ENCODE measurements at places on chromosomes 16 and 17.

DNA sequence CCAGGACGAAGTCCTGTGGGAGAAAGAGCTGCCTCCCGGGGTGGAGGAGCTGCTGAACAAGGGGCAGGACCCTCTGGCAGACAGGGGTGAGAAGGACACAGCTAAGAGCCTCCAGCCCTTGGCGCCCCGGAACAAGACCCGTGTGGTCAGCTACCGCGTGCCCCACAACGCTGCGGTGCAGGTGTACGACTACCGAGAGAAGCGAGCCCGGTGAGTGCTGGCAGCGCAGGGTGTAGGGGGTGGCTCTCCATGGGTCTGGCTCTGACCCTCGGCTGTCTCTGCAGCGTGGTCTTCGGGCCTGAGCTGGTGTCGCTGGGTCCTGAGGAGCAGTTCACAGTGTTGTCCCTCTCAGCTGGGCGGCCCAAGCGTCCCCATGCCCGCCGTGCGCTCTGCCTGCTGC lies 21.4 kb downstream of the MVP start:
- no peaks in the 10 kb centered on the region for H3K4me1 ChIP-seq
- H3K4me3 ChIP-seq: no peak overlapping the region
- no peaks in the 10 kb centered on the region for H3K27me3 ChIP-seq

DNA sequence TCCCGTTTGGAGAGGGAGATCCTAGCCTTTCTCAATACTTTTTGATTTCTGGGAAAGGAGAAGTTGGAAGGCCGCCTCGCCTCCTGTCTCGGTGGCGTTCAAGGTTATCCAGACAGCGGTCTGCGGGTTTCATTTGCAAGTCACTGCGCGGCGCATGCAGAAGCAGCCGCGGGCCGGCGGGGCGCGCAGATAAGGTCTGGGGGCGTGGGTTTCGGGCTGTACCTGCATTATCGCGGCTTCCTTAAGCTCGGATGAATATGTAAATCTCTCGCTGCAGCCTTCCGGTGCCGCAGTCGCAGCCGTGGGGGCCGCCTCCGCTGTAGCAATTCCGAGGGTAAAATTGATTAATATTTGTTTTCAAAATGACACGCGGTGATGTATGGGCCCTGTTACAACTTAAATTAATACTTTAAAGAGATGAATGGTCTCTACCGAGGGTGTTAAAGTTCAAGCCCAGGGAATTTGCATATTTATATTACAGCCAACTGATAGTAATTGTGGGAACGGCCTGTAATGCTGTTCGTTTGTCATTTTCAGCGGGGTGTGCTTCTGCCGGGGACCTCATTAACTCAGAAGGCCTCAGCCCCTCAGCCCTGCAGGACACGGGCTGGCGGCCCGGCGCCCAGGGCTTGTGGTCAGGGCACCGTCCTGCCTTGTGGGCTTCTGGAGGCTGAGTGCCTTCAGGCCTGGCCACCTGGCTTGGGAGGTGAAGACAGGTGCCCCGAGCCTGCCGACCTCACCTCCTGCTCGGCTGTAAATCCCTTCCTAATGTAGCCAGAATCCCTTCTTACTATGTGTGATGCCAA lies 99.4 kb downstream of the CYLD start:
- no peak overlapping the region for H3K27ac ChIP-seq
- 0 out of 2 replicates have a peak, but pooled peaks cover 3% of the 10 kb centered on the region for H3K4me1 ChIP-seq
- H3K27me3 ChIP-seq: 0 out of 2 replicates have a peak, but pooled peaks cover 6% of the 10 kb centered on the region
- no peaks in the 10 kb centered on the region for H3K36me3 ChIP-seq
- peak overlapping the region; percentile 47 for H3K4me3 ChIP-seq

GRCh38 chr16:77971306-77972061 lies 50.9 kb upstream of the CLEC3A start:
- H3K4me3 ChIP-seq: no peak overlapping the region
- peak; percentile 96 for DNase-seq
- H3K36me3 ChIP-seq: no peaks in the 10 kb centered on the region
- no peak overlapping the region for H3K27ac ChIP-seq

DNA sequence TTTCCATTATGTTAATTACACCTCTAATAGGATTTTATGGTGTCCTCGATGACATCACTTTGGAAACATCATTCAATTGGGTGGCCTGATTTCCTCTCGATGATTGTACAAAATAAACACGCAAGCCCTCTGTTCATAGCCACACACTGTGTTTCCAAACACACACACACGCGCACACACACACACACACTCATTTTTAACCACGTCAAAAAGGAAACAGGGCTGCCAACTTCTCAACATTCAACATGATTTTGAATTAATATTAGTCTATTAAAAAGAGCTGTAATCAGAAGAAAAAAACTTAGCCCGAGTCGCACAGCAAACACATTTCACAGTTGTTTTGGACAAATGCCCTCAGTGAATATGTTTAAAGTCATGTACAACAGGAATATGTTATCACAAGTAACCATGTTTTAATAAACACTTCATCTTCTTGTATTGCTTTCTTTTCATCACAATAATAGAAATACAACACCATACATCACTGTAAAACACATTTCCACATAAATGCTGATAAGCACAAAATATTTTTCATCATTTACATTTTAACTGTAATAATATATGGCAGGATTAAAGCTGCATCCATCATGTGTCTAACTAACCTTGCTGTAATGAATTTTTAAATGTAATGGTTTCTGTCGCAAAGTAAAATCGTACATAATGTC lies 219.1 kb upstream of the IRX3 start:
- peaks cover 32% of the 10 kb centered on the region for H3K4me1 ChIP-seq
- H3K4me3 ChIP-seq: no peak overlapping the region
- H3K36me3 ChIP-seq: no peaks in the 10 kb centered on the region
- H3K27ac ChIP-seq: no peak overlapping the region
- H3K27me3 ChIP-seq: no peaks in the 10 kb centered on the region

DNA sequence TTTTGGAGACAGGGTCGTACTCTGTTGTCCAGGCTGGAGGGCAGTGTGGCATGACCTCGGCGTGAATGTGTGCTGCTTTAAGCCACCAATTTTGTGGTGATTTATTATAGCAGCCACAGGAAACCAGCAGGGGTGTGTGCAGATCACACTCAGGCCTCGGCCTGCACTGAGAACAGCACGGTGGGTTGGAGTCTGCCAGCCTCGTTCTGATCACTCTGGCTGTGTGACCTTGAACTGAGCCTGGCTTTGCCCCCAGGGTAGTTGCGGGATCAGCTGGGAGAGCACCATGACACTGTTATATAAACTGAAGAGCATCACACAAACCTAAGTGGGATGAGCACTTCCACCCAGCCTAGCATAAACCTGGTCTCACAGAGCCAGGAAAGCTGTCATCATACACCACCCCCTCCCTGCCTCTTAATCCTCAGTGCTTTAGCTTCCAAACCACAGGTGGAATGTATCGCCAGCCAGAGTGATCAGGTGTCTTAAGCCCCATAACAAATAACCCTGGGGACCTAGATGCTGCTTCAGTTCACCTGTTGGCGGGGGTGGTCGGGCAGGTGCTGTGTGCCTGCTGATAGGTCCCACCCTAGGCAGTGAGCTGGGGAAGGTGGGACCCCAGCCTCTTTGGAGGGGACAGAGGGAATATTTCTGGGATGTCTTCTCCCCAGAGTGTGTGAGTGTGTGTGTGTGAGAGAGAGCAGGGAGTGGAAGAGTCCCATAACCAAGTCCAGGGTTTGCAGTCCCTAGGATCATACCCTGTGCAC lies 28.6 kb upstream of the NDRG4 start:
- DNase-seq: peak; percentile 52
- no peak overlapping the region for H3K4me3 ChIP-seq
- H3K27ac ChIP-seq: no peak overlapping the region
- peaks cover 14% of the 10 kb centered on the region for H3K4me1 ChIP-seq
- H3K27me3 ChIP-seq: peaks cover 8% of the 10 kb centered on the region
- H3K36me3 ChIP-seq: no peaks in the 10 kb centered on the region

- DNase-seq: no peak
- H3K4me1 ChIP-seq: peaks cover 7% of the 10 kb centered on the region
- 0 out of 2 replicates have a peak overlapping the region, but pooled peaks have one; percentile 55 for H3K27ac ChIP-seq
- H3K4me3 ChIP-seq: no peak overlapping the region
Observed at GRCh38 chr16:89695875-89696669, 5.4 kb downstream of the SPATA2L start.

DNA sequence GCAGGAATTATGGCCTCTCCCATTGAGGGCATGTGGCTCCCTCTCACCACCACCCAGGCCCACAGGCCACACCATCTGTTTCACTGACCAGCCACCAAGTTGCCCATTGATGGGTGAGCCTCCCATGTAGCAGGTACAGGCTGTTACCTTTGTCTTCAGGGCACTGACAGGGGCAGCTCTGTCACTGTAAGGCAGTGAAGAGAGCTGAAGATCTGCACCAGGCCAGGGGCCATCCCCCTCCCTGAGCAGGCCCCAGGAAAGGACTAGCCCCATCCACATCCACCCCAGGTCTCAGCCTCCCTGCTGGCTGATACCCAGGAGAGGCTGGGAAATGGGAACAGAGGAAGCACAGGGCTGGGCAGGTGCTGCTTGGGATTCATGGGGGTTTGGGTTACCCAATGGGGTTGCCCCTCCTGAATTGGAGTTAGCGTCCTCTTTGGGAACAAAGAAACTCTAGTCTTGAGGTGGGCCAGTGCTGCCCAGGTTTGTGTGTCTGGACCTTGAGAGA lies 1691.4 kb downstream of the TP53TG3F start:
- no peak overlapping the region for H3K4me3 ChIP-seq
- no peak overlapping the region for H3K27ac ChIP-seq
- H3K4me1 ChIP-seq: no peaks in the 10 kb centered on the region
- H3K27me3 ChIP-seq: no peaks in the 10 kb centered on the region
- no peak for DNase-seq

- no peak overlapping the region for H3K4me3 ChIP-seq
- no peak overlapping the region for H3K27ac ChIP-seq
- no peaks in the 10 kb centered on the region for H3K36me3 ChIP-seq
- H3K27me3 ChIP-seq: no peaks in the 10 kb centered on the region
- DNase-seq: no peak
- H3K4me1 ChIP-seq: no peaks in the 10 kb centered on the region
Observed at GRCh38 chr16:81838794-81839193, 59.7 kb downstream of the PLCG2 start.

GRCh38 chr16:84386047-84386446 lies 17.7 kb downstream of the ATP2C2 start:
- no peak for DNase-seq
- H3K27me3 ChIP-seq: no peaks in the 10 kb centered on the region
- H3K27ac ChIP-seq: no peak overlapping the region
- H3K4me3 ChIP-seq: no peak overlapping the region
- H3K36me3 ChIP-seq: no peaks in the 10 kb centered on the region

DNA sequence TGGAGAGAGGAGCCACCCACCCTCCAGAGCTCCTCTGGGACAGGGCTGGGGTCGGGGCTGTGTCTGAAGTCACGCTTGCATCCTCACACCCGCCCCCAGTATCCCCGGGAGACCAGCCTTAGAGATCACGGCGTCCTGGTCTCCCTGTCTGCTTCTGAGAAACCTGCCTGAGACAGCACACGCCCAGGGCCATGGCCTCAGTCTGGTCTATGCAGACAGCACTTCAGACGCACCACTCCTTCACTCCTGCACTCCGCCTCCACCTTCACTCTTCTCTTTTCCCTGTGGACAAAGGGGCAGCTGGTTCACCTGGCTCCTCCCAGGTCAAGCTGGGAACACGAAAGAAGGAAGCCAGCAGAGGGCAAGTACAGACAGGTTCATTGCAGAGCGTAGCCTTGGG lies 248.0 kb upstream of the GSE1 start:
- no peaks in the 10 kb centered on the region for H3K4me1 ChIP-seq
- no peak overlapping the region for H3K27ac ChIP-seq
- no peaks in the 10 kb centered on the region for H3K27me3 ChIP-seq
- no peak overlapping the region for H3K4me3 ChIP-seq

DNA sequence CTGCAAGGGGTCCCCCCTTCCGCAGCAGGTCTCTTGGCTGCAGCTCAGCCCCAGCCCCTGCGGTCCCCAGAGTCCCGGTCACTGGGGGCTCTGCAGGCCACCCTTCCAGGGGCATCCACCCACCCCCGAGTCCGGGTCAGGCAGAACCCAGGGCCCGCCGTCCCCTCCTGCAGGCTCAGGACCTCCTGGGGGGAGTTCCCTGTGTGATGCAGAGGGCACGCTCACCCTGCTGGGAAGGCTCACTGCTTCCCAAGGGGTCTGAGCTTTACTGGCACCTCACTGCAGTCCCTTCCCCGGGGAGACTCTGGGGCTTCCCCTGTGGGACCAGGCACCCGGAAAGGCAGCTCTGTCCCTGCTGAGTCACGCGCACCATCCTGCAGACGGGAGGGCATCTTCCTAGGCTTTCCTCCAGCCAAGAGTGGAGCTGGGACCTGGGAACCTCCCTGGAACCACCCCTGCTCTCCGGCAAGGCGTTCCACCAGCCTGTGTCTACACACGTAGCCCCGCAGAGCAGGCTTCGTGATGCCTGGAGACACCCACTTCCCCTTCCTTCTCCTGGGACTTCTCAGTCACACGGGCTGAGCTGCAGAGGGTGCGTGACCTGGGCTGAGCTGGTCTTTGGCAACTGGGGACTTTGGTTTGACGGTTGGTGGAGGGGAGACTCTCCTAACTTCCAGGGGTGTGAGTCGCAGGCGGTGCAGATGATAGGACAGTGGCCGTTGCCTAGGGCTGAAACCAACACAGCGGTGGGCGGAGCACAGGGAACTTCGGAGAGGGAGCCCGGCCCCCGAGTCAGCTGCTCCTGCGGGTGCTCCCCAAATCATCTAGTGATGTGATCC lies 23.4 kb downstream of the SLC25A10 start:
- H3K27ac ChIP-seq: no peak overlapping the region
- H3K36me3 ChIP-seq: no peaks in the 10 kb centered on the region
- H3K4me3 ChIP-seq: no peak overlapping the region

DNA sequence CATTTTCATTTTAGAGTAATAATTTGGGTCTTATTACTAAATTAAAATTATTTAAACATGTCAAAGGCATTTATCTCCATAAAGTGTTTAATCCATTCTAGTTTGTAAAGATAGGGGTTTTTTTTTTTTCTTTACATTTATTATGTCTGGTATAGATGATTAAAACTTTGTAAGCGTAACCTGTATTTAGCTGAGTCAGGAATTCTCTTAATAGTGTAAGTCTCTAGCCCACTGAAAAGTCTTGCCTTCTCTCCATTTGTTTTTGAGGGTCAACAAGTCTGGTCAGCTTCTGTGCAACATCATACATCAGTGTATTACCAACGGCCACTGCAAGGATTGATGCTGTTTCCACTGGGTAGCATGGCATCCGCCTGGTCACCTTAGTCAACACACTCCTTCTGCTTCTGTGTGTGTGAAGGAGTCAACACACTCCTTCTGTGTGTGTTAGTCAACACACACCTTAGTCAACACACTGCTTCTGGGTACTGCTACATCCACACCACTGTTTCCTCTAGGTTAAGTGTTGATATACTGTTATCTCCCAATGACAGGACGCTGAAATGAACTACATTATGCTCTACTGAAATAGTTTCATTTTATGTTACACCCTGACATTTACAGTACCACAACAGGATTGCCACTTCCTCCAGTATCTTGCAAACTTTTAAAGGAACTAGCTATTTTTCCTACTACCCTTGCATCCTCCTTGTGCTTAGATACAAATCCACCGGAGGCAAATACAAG lies 37.3 kb upstream of the VWA3A start:
- no peak overlapping the region for H3K4me3 ChIP-seq
- peaks cover 3% of the 10 kb centered on the region for H3K4me1 ChIP-seq
- H3K27ac ChIP-seq: no peak overlapping the region
- no peaks in the 10 kb centered on the region for H3K36me3 ChIP-seq
- H3K27me3 ChIP-seq: no peaks in the 10 kb centered on the region

All from GM23338 (cell line).